ENCODE measurements at places on chromosomes 5 and 9.
A peak's percentile ranks its signal among the peaks of the same experiment; 100 is the strongest.

DNA sequence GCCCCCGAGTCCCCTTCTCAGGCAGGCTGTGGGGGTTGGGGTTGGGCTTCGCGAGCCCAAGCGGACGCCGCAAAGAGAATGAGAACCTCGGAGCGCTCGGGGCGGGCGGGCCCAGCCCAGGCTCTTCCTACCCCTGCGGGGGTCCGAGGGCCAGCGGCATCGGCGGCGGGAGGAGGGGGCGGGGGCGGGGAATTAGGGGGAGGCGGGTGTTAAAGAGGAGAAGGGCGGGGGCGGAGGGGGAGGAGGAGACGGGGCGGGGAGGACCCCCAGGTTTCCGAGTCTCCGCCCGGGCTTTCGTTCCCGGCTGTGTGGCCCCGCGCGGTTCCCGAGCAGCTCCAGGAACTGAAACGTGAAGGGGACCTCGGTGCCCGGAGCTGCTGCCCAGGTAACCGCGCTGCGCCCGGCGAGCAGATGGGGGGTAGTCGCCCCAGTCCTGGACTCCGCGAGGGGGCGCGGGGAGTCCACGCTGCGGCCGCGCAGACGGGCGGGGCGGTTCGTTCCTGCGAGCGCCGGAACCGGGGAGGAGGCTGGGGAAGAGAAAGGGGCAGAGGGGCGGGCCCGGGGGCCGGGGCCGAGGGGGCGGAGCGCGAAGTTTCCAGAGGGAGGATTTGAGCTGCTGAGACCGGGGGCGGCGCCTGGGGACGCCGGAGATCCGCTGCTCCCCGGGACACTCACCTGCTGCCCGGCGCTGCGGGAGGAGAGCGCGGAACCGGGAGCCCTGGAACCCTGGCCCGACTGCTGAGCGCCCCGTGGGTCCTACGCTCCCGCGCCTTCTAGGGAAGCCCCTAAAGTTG lies 38.4 kb upstream of the PLEKHG4B start:
- DNase-seq, result no peak

- DNase-seq, result no peak
Measured at GRCh38 chr9:121235512-121235911, 32.5 kb upstream of the GSN start.

GRCh38 chr5:115801984-115802383 lies 14.5 kb downstream of the CDO1 start:
- DNase-seq, result no peak

GRCh38 chr5:54825005-54825404 lies 160.4 kb downstream of the ESM1 start:
- no peak for DNase-seq

- DNase-seq, result no peak
Measured at GRCh38 chr5:126987271-126987899, 43.0 kb downstream of the MARCHF3 start.

DNA sequence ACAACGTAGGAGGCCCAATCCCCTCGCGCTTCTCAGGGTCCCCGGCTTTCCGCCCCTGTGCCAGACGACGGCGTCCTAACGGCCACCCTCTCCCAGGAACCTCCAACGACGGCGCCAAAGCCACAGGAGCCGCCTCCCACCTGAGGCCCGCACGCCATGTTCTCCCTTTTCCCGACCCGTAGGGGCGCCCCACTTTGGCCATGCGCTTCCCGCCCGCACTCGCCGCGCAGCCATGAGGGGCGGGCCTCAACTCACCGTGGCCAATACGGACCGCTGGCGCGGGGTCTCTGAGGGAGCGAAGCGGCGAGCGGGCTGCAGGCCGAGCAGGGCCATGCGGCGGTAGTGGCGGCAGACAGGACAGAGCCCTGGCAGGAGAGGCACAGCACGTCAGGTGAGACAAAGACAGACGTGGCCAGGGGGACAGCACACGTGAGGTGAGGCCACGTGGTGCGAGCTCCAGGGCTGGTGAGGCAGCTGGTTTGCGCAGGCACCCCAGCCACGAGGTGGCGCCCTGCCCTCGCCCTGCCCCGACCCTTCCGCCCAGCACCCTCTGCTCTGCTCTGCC lies 1005.5 kb upstream of the PTPRD start:
- no peak for DNase-seq

- no peak for DNase-seq
Measured at GRCh38 chr9:119009249-119009648, 360.0 kb downstream of the BRINP1 start.

- no peak for DNase-seq
Measured at GRCh38 chr5:41820150-41820549, 50.1 kb downstream of the OXCT1 start.

GRCh38 chr9:75788006-75788634 lies 102.4 kb upstream of the PCSK5 start:
- no peak for DNase-seq

DNA sequence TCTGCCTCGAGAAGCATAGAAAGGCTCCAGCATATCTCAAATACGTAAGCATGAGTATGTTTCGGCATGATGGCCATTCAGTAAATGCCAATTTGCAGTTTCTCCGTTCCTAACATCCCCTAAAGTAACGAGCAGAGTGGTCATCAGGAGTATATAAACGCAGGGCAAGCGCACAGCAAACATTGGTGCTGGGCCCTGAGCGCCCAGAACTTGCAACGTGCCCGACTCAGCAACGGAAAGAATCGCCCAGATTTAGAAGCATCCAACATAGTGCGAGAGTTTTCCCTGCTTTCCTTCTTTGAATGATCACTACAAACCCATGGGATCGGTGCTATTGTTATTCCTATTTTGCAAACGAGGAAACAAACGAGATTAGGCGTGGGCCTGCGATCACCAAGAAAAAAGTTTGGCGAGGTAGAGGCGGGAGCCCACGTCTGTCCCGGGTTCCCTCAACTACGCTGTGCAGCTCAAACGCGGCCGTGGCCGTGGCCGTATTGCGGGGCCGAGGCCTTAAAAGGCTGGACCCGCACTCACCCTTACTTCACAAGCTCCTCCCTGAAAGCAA lies 505 bp downstream of the RPS14 start:
- DNase-seq, result no peak

GRCh38 chr5:17221843-17222636 lies 4.6 kb downstream of the BASP1 start:
- DNase-seq, result no peak

GRCh38 chr5:139646912-139647505 lies 1.1 kb upstream of the CXXC5 start:
- no peak for DNase-seq

- DNase-seq, result no peak
Measured at GRCh38 chr9:109914280-109915027, 134.5 kb downstream of the PALM2AKAP2 start.

DNA sequence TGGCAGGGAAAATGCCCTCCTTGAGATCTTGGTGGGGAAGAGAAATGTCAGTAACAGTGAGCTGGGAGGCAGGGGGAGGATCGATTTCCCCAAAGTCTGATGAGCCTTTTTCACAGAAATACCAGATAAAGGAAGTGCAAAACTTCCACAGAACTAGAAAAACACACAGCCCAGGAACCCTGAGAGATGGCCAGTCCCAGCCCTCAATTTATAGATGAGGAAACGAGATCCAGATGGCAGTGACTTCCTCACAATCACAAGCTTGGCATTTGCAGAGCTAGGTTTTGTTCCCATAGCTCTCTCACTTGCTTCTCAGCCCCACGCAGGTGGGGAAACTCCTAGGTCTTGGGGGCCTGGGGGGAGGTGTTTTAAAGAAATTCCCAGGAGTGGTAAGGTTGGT lies 3.8 kb upstream of the GGTA1 start:
- no peak for DNase-seq

GRCh38 chr9:5652821-5653220 lies 23.9 kb downstream of the RIC1 start:
- DNase-seq, result no peak

DNA sequence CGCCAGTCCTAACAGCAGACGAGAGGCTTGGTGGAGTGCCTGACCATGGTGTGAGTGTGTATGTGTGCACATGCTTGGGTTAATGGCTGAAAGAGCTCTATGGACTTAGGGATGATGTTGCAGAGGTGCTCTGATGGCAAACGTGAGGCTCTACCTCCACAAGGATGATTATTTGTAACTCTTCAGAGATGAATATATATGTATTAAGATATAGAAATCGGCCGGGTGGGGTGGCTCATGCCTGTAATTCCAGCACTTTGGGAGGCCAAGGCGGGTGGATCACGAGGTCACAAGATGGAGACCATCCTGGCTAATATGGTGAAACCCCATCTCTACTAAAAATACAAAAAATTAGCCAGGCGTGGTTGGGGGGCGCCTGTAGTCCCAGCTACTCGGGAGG lies 253.4 kb upstream of the CDH18 start:
- DNase-seq, result no peak

DNA sequence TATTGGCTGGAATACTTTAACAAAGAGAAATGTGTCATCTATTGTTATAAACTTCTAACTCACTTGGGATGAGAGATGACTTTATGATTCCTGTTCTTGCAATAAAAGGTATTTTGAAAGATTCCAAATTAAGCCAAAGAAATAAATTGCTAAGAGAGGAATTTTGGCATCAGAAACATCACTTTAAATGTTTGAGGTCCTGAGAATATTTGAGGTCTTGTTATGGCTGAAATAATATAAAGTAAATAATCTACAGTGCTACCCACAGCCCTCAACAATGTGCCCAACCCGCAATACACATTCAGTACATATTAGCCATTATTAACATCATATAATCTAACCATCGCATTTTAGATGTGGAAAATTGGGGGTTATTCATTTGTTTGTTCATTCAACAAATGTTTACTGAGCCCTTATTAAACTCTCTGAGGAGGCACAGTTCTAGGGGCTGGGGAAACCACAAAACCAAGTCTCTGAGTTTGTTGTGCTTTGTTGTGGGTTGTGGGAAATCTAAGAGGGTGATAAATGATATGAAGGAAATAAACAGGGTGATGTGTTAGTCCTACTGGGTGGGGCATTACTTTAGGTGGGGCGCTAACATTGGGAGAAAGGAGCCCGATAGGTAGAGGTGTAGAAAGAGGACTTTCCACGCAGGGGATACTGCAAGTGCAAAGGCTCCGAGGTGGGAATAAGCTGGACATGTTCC lies 135.2 kb upstream of the CLINT1 start:
- no peak for DNase-seq

DNA sequence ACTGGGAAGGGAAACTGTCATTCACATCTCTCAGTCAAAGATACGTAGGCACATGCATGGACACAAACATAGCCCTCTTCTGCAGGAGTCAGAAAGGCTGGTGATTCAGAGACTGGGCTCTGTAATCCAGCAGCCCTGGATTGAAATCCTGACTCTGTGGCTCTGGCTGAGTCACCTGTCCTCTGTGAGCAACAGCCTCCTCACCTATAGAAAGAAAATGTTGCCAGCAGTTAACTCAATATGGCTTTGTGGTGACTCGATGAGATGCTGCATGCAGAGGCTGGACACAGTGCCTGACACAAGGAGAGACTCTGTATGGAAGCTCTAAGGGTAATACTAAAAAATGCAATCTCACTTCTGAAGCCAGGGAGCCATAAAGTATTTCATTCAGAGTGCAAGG lies 23.9 kb upstream of the CDKN2AIPNL start:
- DNase-seq, result no peak

- DNase-seq, result no peak
Measured at GRCh38 chr9:101387871-101388506, 3.2 kb upstream of the BAAT start.

GRCh38 chr5:150765799-150766169 lies 7.0 kb upstream of the DCTN4 start:
- no peak for DNase-seq

DNA sequence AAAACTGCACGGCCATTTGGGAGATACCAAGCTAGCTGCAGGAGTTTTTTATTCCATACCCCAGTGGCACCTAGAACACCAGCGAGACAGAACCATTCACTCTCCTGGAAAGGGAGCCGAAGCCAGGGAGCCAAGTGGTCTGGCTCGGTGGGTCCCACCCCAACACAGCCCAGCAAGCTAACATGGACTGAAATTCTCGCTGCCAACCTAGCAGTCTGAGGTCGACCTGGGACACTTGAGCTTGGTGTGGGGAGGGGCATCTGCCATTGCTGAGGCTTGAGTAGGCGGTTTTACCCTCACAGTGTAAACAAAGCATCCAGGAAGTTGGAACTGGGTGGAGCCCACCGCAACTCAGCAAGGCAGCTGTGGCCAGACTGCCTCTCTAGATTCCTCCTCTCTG lies 108.9 kb upstream of the CHD1 start:
- no peak for DNase-seq

- DNase-seq, result no peak
Measured at GRCh38 chr5:111572561-111572960, 60.2 kb upstream of the STARD4 start.

GRCh38 chr5:116510517-116510916 lies 64.1 kb downstream of the SEMA6A start:
- no peak for DNase-seq

- peak; percentile 25 for DNase-seq
Measured at GRCh38 chr5:136016945-136017530, 11.8 kb upstream of the TGFBI start.
